ENCODE measurements at places on chromosomes 7 and 10.

- DNase-seq: peak; percentile 36
Observed at GRCh38 chr7:5139998-5140397, 50.0 kb upstream of the WIPI2 start.

GRCh38 chr7:6164491-6164890 is 107.9 kb downstream of the CYTH3 start:
- no peak for DNase-seq

DNA sequence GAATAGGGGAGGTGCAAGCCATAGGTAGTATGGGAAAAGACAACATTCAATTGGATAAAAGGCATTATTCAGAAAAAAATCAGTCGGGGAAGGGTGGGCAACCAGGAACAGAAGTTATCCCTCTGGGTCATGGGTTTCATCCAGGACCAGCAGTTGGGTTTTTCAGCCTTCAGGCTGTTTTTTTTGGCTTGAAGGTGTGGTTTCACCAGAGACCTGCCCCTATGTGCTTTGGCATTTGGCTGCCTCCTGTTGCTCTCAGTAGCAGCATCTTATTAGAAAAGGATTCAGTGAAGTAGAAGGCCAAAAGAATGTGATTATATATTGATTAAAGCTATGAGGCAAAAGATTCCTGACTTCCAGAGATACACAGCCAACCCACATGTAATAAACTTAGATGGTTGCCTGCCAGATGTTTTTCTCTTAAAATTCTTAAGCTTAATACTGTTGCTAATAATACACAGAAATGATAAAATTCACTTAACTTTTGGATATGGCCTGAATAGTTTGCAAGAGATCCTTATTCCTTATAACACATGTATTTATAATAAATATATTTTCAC is 251.7 kb upstream of the CSTF2T start:
- DNase-seq: no peak

DNA sequence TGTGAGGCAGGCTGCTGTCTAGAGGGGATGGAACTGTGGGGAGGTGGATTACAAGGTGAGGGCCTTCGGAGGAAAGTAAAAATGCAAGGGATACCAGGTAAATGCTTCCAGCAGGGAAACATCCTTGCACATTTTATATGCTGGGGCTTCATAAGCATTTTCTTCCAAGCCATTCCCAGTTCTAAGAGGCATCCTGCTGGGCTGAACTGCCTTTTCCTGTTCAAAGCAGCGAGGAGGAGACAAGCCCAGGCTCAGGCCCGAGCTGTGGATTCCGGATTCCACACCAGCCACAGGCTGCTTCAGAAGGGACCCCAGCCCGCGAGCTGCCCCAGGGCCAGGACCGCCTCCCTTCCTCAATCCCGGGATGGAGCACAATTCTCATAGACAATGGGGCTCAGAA is 249.7 kb downstream of the TNS3 start:
- DNase-seq: no peak

DNA sequence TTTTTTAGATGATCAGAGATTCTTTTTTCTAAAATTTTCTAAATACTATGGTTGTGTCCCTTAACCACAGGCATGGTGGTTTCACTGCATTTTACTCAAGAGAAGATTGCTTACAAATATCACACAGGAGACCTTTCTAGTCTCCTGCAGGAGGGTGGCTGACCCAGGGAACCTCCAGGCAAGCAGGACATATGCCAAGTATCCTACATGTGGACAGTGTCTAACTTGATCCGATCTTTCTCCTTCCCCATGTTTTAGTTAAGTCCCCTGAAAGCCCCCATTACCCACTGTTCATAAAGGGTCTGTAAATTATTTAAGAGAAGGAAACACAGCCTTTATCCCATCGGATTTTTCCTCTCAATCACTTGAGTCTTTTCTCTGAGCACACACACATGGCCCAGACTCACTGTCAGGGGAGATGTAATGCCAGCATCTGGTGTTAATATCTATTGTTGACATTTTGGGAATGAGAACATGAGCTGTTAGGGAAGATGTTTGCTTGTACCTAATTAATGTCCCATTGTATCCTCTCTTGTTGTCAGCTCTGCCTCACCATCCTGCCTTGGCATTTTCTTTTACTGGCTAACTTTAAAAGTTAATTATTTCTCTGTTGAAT is 755.2 kb downstream of the AUTS2 start:
- DNase-seq: no peak

DNA sequence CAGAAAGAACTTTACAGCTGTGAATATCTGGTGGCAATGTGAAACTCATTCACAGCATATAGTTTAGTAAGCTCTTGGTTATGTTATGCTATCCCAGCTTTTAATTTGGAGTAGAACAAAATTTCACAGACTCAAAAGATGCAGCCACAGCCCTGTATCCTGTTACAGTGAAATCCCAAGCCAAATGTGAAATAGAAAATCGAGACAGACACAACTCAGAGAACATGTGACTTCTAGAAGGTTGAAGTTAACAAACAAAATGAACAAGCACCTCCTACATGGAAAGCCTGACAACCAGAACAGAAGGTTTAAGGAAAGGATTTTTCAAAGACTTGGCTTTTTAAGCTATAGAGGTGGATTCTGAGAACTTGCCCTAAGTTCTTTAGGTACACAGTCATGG is 39.6 kb downstream of the JAZF1 start:
- no peak for DNase-seq

DNA sequence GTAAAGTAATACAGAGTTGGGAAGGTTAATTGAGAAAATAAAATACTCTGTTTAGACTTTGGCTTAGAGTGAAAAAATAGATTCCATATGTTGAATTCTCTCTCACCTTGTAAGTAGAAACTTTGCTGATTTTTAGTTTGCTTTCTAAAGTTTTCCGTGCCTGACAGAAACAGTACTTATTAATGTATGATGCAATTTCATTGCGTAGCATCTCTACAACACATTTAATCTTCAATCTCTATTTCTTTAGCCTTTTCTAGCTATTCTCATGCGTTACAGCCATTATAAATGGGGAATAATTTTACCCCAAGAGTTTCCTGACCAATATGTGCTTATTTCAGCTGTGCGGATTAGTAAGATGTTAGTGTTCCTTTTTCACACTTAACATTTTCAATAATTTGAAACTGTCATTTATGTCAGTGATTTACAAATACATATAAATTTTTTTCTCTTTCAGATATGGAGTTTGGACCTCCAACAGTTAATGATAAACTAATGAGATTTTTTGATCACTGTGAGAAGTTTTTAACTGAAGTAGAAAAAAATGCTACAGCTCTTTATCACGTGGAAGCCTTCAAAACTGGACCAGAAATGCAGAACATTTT is 3.3 kb downstream of the MINPP1 start:
- no peak for DNase-seq

- no peak for DNase-seq
Observed at GRCh38 chr7:72453471-72453870, 41.3 kb upstream of the CALN1 start.

GRCh38 chr7:94741179-94741578 is 85.2 kb upstream of the SGCE start:
- no peak for DNase-seq

GRCh38 chr10:3222626-3223025 is 50.0 kb upstream of the PITRM1 start:
- DNase-seq: no peak

- no peak for DNase-seq
Observed at GRCh38 chr7:149467321-149467859, 6.5 kb upstream of the ZNF777 start.

DNA sequence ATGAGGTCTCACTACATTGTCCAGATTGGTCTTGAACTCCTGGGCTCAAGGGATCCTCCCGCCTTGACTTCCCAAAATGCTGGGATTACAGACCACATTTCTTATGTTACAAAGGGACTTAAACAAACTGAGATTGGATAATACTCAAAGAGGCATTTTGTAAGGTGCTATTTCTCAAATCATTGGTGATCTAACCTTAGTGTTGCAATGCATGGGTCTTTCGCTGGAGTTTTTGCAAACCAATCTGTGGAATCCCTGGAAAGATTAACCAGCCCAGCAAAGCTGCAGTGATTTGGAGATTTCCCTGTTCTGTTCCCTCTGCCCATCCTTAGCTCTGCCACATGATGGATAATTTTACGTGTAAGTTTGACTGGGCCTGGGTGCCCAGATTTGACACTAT is 20.4 kb upstream of the ECHDC3 start:
- DNase-seq: no peak

GRCh38 chr7:134992626-134993179 is 6.4 kb downstream of the AGBL3 start:
- no peak for DNase-seq

- no peak for DNase-seq
Observed at GRCh38 chr10:91328320-91328984, 81.7 kb upstream of the HECTD2 start.

DNA sequence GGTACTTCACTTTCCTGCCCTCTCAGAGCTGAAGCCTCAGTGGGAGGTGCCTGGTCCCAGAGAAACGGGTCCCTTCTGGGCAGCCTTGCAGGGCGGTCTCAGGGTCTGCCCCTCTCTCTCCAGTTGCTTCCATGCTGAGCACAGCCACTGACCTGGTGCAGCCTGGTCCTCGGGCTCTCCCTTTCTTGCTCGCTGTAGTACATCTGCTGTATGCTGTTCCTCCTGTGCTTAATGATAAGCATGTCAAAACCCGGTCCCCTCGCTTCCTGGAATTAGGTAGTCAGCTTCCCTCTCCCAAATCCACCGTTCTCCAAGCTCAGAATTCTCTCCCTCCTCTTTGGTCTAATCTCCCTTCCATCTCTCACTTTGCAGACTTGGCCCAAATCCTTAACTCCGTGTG is 11.0 kb upstream of the HPS1 start:
- no peak for DNase-seq

DNA sequence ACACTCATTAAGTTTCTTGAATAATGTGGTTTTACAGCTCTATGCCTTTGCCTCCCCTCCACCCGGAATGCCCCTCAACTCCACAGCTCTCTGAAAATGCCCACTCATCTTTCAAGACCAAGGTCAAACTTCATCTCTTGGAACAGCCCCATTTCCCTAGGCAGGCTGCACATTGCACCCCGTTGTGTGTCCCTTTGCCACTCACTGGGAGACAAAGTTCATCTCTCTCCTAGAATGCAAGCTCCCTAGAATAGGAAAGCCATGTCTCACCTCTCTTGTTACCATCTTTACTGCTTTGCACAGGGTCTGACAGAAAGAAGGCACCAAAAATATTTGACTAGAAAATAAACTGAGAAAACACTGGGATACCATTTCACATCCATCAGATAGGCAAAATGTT is 33.3 kb downstream of the UBE2H start:
- no peak for DNase-seq

DNA sequence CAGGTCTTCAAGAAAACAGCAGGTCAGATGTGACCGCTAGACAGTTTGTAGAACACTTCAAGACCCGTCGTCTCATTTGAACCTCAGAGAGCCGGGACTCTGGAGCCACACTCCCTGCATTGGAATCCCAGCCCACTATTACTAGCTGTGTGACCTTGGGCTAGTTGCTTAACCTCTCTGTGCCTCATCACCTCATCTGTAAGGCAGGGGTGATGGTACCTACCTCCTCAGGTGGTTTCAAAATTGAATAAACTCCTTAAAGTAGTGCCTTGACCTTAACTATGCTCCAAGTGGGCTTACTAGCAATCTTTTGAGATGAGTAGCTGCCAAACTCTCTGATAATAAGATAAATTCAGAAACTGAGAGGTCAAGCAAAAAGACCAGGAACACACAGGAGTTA is 43.8 kb downstream of the OGDH start:
- no peak for DNase-seq

DNA sequence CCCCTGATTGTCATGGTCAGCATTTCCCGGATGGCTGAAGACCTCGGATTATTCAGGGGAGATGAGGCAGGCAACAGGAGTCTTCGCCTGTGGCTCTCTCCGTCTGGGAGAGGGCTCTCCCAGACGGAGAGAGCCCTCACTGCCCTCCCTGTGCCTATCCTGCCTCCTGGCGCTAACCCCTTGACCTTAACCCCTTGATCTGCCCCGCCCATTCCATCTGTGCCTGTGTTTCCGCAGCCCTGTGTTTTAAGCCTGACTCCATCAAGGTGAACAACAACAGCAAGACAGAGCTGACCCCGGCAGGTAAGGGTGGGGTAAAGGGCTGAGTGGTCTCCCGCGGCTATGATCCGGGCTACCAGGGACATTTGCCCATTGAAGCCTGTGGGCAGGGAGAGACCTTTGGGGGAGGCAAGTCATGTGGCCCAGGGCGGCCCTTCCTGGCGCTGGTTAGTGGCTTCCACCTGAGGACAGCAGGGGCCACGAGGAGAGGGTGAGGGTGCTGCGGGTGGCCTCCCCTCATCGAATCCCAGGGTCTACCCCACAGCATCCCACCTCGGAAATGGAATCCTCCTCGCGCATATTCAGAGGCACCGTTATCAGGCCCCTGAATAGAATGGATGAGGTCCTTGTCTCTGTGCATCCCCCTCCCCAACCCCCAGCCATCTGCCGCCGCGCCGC is 4.2 kb upstream of the MUC12 start:
- no peak for DNase-seq

- no peak for DNase-seq
Observed at GRCh38 chr7:1639071-1639470, 31.0 kb upstream of the ELFN1 start.

- DNase-seq: no peak
Observed at GRCh38 chr7:31853380-31853779, 166.4 kb downstream of the PPP1R17 start.

GRCh38 chr7:93756890-93757289 is 133.7 kb downstream of the TFPI2 start:
- DNase-seq: no peak

DNA sequence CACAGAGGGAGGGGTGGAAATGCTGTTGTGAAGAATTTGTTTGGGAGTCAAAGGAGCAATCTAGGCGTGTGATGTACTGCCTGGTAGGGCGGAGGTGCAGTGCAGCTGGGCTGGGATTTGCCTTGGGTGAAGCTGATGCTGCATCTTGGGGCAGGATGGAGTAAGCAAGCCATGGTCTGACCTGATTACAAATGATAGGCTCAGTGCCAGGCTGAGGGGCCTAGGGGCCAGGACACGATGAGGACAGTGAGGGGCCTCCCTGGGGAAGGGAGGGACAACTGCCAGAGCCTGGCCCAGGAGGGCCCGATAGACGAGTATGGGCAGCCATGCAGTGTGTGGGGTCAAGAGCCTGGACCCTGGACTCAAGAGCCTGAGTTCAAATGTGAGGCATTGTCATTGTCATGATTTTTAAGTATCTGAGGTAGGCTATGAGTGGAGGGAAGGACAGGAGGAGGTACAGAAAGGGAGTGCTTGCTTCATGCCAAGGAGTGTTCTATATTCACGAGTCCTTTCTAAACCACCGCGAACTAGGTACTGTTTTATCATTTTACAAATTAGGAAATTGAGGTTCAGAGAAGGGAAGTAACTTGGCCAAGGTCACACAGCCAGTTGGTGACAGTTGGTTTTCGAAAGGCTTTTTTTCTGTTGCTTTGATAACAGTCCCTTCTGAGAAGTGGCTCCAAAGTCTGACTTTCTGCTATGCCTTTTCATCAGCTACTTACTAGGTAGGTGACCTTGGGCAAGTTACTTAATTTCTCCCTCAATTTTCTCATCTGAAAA is 29.7 kb downstream of the HIF1AN start:
- no peak for DNase-seq

All from common myeloid progenitor, CD34-positive (primary cell).